ENCODE measurements at places on chromosomes 7 and 10.

GRCh38 chr10:86849181-86849894 is 92.9 kb downstream of the BMPR1A start:
- DNase-seq, result no peak

DNA sequence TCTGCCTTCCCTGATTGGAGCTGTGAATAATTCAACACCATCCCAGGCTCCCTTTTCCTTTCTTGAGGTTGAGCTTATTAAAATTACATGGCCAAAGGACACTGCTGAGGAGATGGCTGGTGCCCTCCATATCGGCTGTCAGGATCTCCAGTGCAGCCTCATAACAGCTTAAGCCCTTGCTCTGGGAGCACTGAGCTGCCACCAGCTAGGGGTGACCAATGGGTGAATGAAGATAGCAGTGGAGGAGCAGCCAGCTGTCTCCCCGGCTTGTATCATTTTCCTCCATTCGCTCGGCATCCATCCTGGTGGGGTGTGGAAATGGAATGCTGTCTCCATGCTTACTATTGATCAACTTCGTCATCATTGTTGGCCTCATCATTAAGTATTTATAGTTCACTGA is 154.6 kb downstream of the TMEM178B start:
- DNase-seq, result no peak

DNA sequence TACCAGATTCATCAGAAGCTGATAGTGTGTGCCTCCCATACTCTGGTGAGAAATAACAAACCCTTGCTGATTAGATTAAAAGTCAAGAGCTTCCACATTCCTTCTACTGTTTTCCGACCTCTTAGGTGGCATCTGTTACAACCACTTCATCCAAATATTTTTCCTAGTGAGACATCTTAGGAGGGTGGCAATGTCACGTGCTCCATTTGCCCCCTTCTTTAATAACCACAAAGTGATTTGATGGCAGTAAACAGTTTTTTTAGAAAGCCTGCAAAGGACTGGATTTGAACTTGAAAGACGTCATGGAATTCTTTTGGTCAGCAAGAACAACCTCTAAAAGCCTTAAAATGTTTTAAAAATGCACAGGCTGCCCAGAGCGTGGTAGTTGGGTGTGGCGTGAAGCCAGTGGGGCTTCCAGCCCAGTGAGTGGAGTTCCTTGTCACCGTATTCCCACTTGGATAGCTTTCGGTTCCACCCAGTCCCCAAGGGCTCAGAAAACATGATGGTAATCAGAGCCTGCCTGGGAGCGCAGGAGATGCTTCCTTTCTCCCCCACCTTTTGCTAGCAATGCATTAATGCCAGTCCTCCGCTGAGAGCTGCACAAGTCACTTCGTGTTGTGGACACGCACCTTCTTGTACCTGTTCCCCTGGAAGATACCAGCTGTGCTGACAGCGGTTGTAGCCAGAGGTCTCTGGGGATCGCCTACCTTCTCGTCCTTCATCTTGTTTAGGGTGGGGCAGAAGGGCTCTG is 256.4 kb downstream of the KIAA1217 start:
- DNase-seq, result peak; percentile 79

- no peak for DNase-seq
Measured at GRCh38 chr7:78402096-78402495, 603.5 kb downstream of the PHTF2 start.

DNA sequence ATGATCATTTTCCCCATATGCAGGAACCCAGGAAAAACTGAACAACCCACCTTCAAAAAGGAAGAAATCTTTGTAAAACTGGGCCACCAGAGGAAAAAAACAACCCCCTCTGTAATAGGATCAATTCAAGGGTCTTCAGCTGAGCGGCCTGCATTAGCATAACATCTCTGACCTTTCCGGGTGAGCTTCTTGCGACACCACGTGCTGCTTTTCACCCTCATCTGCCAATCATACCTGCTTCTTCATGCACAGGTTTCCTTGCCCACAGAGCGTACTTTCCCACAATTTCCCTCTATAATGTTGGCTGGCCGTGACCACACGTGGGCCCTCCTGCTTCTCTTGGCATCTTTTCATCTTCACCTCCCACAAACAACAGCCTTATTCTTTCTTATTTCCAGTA is 284.3 kb upstream of the NEBL start:
- DNase-seq, result no peak

DNA sequence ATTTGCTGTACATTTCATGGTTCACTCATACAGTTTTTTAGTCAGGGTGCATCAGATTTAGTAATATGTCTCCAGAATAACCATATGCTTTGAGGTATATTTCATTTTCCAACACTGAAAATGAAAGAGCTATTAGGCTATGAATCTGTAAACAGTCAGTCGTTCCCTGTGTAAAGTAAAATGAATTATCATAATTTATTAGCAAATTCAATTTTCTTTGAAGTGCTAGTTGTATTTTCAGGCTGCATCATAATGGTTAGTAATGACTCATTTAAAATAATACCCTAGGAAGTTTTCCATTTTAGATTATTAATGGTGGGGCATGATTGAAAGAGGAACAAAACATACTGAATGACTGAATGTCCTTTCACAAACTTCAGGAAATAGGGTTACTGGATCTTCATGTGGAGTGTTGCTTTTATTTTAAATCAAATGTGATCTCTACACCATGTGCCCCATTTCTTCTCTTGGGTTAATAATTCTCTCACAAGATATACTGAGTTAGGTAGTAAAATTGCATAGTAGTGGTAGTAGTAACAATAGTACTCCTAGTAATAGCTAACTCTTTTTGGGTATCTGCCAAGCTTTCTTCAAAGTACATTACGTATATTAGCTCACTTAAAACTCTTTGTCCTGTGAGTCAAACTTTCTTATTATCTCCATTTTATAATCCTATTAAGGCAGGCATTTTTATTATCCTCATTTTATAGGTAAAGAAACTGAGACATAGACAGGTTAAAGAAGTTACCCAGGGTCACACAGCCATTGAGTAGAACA is 476.5 kb downstream of the SUGCT start:
- no peak for DNase-seq

DNA sequence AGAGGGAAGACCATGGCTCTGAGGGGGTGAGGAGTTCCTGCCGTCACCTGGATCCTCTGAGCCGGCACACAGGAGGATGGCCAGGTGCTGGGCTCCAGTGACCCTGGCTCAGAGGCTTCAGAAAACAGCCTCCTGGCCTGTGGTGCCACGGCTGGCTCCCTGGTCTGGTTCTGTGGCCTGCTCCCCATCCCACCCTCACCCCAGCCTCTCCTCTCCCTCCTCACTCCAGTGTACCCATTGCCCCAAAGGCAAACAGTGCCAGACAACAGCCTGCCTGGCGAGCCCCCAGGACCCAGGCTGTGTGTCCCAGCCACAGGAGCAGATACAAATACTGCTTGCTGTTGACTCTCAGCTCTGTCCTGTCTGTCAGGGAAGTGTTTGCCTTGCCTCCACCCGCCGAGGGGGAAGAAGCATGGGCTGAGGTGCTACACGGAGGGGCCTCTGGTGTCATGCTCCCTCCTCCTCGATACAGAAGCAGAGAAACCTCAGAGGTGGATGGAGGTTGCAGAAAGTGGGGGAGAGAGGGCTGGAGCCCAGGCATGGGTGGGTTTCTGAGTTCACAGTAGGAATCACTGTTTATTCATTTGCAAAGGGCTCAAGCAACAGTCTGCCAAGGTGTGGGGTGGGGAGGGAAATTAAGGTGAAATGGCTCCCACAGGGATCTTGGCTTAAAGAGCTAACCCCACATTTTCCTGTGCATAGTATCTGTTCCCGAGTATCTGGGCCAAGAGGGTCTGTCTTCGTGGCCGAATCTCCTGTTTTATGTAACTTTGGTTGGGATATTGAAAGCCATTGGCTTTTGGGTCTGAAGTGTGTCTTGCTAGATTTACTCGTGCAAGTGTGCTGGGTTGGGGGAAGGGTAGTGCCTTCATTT is 5.5 kb downstream of the ADRA2A start:
- no peak for DNase-seq

DNA sequence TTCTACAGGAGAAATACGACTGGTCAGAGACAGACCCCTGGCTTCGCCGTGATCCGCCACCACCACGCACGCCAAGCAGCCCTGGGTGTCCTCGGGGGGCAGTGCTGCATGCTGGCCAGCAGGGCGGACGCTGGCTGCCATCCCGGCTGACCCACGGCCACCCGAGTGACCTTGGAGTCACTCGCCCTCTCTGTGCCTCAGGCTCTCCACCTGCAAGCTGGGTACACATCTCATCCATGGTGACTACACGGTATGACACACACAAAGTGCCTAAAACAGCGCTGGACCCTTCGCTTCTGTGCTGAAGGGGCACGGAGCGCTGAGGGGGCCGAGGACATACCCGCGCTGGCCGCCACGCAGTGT is 62.0 kb upstream of the RNF32 start:
- no peak for DNase-seq

GRCh38 chr7:69656077-69656476 is 57.8 kb downstream of the AUTS2 start:
- DNase-seq, result no peak

DNA sequence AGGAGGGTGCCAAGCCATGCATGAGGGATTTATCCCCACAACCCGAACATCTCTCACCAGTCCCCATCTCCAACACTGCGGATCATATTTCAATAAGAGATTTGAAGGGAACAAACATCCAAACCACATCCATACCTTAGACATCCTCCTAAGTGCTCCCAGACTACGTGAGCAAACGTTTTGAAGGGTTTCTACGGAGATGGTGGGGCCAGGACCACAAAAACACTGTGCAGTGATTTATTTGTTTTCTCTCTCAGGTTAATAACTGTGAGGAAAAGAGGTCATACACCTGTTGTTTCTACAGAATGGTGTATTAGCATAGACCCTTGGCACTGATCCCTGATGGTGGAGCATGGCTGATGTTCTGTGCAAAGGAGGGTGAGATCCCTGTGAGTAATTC is 277.8 kb downstream of the FRMD4A start:
- no peak for DNase-seq

DNA sequence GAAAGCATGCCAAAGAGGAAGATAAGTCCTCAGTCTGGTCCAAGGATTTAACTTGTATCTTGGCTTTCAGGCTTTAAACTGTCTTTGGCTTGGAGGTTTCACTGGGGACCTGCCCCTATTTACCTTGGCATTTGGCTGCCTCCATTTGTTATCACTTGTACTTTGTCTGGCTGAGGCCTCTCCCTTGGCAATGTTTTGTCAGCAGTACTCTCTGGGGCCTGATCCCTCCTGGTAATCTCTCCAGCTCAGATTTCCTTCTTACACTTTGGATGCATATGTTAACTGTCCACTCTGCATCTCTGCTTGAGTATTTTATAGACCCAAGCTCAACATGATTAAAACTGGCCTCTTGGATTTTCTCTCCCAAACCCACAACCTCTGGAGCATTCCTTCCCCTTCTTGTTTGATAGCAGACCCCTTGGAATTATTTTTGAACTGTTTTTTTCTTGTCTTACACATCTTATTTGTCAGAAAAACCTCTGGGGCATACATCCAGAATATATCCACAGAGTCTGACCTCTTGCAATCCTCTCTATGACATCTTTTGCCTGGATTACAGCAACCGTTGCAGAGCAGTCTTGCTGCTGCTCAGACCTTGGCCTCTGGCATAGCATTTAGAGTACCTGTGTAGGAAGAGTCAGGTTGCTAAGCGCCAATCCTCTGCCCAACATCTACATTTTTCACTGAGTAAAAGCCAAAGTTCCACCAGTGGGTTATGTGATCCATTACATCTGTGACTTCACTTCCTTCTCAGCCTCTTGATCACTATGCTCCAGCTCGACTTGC is 35.2 kb downstream of the ZNF487 start:
- DNase-seq, result no peak

GRCh38 chr7:112159351-112159750 is 46.8 kb downstream of the DOCK4 start:
- no peak for DNase-seq

DNA sequence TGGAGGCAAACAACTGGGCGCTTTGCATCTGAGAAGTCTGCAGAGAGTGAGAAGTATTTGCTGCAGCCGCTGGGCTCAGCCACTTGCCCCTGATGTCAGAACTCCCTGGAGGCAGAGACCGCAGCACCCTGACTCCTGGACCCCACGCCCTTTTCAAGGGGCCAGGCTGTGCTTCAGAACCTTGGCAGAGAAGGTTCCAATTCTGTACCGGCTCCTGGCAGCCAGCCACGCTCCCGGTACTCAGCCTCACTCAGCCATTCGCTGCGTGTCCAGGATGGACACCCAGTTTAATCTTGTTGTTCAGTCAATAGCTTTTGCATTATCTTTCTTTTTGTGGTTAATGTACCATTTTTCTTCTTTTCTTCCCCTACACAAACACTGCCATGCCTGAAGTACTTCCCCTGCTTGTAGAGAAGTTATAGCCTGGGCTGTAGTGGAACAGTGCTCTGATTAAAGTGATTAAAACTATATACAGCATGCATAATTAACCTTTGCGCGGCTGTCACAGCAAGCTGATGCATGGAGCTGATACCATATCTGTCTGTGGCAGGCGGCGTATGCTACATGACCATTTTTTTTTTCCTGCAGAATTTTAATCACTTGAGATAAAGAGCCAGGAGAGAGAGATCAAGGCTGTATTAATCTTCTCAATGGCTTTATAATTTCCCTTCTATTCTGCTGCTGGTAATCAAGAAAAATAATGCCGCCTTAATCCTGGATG is 578.5 kb downstream of the SDK1 start:
- DNase-seq, result no peak

GRCh38 chr10:130044067-130045061 is 66.3 kb downstream of the C10orf143 start:
- DNase-seq, result no peak

- no peak for DNase-seq
Measured at GRCh38 chr10:43200538-43201390, 62.5 kb downstream of the CSGALNACT2 start.

DNA sequence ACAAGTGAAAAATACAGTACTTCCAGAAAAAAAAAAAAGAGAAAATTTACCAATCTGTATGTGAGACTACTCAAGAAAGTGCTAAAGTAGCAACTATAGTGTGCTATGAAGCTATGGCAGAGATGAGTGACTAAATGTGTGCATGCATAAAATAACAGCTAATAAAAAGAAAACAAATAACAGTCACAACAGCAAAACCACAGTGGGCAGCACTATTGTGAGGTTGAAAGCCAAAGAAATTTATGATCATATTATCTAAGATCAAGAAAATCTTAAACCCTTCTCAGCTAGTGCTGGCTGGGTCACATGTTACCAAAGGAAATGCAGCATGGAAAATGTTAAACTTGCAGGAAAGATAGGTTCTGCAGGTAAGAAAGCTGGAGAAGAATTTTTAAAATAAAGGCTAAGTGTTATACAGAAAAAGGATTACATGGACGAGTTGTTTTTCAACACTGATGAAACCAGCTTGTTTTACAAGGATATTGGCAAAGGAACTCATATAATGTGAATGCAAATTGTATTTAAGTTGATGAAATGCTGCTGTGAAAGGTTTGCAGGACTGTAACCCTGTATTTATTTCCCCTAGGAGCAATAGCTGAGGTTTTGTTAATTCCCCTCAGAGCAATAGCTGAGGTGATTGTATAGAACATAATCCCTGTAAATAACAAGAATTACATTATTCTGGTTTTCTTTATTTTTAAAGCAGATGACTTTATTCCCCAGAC is 15.6 kb upstream of the OR2A5 start:
- DNase-seq, result no peak

GRCh38 chr7:66152371-66153191 is 37.9 kb downstream of the CRCP start:
- DNase-seq, result peak; percentile 88

Data from SJSA1 (cell line).